ENCODE measurements at places on chromosomes 7 and 10.

GRCh38 chr10:130747356-130747755 is 564.2 kb downstream of the TCERG1L start:
- no peak for DNase-seq

DNA sequence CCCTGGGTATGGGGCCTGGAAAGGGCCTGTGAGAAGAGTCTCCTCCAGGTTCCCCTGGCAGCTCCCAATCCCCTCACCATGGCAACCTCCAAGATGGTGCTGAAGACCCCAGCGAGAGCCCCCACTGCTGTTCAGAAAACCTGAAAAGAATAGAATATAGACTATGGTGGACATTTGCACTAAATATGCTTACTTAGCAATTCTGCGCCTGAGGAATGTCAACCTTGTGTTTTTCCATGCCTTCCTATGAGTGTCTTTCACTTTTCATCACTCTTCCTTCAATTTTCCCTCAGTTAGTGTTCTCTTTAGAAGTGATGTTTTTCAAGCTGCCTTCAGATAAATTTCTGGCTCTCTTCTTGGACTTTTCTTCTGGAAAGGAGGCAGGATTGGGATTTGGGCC is 589.2 kb downstream of the LRMDA start:
- no peak for DNase-seq

GRCh38 chr10:32955790-32956189 is 2.2 kb downstream of the ITGB1 start:
- DNase-seq, result no peak

DNA sequence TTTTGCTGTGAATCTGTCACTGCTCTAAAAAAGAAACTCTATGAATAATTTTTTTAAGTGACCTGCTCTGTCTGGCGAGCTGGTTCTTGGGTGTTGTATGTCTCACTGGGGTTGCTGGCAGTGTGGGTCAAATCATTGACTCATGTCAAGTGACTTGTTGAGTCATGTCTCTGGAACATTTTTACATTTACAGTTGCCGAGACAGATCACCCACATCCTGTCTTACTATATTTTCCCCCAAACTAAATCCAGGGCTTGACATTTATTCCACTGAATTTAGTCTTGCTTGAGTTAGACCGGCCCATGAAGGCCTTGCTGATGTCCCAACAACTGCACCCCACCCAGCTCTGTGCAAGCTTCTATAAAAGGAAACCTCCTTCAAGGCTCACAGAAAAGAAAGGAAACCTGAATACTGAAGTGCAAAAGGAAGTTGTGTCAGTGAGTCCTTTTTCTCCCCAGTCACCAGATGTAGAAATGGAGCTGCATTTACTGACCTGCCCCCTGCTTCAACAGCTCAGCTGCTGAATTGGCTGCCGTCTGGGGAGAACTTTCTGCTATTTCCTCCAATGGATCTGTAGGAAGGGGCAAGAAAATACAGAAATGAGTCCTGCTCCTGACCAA is 290.3 kb downstream of the TNS3 start:
- DNase-seq, result no peak

GRCh38 chr10:103673606-103674005 is 180.1 kb downstream of the NEURL1 start:
- DNase-seq, result no peak

GRCh38 chr10:119477444-119477843 is 65.1 kb downstream of the RGS10 start:
- DNase-seq, result no peak

DNA sequence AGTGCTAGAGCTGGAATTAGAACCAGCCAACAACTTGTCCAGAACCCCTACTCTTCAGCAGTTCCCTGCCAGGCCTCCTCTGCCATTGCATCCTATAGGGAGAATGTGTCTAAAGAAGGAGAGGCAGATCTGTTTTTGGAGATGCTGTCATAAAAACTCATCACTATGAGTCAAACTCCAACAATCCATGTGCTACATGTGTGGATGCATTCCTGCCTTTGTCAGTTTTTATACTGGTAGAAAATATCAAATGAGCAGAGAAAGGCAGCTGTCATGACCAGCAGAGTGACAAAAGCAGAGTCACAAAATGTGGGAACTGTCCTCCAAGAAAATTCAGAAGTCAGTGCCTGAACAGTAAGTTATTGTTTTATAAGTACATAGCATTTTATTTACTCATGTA is 93.0 kb downstream of the ABLIM1 start:
- DNase-seq, result no peak

DNA sequence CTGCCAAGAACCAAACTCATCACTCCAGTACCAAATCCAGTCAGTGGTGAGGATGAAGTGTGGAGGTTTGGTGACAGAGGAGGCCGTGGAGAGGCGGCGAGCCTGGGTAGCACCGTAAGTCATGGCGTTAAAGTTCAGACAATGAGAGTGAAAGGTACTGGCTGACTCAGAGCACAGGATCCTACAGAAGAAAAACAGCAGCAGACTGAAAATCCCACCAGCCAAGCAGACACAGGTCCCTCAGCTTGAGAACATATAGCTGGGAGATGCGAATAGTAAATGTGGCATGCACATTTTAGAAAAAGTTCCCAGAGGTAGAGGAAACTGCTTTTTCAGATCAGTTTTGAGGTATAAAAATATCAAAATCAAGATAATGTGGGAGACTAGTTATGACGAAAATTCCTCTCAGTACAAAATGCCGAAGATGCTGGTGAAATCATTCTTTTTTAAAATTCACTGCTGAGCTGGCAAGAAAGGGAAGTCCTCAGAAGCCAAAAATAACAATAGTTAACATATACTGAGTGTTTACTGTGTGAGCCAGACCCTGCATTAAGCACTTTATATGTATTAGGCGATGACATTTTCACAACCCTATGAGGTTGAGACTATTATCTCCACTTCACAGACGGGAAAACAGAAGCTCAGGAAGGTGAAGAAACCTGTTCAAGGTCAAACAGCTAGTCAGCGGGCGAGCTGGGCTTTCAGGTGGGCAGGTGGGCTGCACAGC is 20.9 kb downstream of the PARP12 start:
- DNase-seq, result no peak

- no peak for DNase-seq
Measured at GRCh38 chr7:41955893-41956675, 253.2 kb upstream of the INHBA start.

- DNase-seq, result no peak
Measured at GRCh38 chr10:104336821-104337467, 1.3 kb downstream of the ITPRIP start.

- DNase-seq, result no peak
Measured at GRCh38 chr10:74623786-74624185, 202.6 kb upstream of the KAT6B start.

Data from NCI-H748 treated with DMSO at 0.1 percent for 48 hours (cell line).